ENCODE measurements at places on chromosomes 3 and 15.

GRCh38 chr15:88648357-88649214 lies 9.8 kb downstream of the ISG20 start:
- no peak for DNase-seq

DNA sequence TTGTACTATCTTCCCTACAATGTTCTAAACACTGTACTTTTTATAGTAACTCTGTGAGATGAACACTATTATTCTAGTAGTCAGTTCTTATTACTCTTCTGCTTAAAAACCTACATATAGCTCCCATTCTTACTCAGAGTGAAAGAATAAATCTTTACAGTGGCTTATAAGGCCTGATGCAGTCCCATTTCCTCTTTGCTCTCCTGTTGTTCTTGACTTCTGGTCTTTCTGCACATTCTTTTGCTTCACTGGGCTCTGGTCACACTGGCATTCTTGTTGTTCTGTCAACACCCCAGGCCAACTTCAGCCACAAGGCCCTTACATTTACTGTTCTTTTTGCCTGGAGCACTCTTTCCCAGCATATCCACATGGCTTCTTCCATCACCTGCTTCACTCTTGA lies 58.2 kb upstream of the TP63 start:
- no peak for DNase-seq

- DNase-seq, result no peak
These were observed 552.5 kb upstream of the ROBO2 start for GRCh38 chr3:76487446-76487845.

GRCh38 chr15:82646250-82647044 lies 716 bp downstream of the CPEB1 start:
- DNase-seq, result peak; percentile 69

DNA sequence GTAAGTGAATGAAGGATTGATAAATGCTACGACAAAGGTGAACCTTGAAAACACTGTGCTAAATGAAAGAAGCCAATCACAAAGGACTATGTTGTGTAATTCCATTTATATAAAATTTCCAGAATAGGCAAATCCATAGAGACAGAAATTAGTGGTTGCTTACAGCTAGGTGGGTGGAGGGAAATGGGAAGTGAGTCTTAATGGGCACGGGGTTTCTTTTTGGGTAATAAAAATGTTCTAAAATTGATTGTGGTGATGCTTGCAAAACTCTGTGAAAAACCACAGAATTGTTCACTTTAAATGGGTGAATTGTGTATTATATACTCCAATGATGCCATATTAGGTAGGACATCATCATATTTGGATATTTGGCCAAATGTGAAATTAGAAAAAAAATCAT lies 20.9 kb upstream of the TEX9 start:
- DNase-seq, result no peak

DNA sequence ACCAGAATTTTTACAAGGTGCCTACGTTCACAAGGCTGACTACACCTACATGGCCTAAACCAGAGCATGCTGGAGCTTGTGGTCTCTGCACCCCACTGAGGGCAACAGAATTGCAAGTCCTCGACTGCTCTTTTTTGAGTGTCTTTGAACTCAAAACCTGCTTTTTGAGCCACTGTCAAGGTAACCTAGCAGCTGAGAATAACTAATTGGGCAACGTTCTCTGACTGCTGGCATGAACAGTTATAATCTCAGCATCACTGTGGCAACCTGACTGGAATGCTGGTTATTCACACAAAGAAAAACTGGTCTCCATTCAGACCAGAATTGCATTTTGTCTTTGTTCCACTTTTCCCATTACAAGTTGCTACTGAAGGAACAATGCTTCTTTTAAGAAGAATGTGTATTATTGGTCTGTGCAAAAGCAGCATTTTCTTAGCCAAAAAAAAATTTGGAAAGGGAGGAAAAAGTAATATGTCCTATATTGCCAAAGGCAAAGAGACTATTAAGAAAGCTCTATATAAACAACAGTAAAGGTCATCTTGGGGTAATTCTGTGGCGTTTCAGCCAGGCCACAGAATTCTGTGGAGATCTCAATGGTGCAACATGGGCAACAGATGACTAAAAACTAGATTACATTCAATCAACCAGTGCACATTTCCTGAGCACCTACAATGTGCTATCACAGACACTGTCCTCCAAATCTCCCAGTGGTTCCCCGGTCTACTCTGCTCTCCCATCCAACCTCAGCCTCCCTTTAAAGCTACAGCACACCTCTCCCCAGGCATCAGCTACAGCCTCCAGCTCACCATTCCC lies 76.8 kb downstream of the TNIK start:
- DNase-seq, result no peak

DNA sequence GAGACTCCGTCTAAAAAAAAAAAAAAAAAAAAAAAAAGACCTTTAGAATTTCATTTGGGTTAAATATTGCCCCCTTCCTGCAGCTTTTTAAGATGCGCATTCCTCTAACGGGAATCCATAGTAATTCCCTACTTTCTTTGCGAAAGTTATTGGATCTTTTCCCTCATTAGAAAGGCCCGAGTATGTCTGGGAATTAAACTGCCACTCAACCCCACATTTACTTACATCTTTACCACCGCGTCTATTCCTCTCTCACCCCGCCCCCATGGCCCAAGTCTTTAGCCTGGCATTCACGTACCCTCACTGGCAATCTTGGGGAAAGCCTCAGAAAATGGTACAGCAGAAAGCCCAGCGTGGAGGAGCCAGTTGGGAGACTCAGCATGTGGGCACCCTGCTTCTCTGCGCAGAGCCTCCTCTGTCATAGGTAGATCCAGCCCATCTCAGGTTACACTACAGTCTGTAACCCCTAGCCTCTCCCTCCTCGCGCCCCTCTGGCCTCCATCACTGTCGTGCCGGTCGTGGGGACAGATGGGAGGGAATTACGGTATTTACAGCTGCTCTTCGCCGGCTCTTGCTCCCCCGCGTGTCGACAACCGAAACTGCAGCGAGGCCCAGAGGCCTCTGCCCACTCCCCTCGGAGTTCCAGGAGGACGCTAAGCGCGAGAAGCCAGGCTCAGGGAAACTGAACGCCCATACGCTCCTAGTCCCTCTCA lies 6.4 kb upstream of the ANKDD1A start:
- no peak for DNase-seq

DNA sequence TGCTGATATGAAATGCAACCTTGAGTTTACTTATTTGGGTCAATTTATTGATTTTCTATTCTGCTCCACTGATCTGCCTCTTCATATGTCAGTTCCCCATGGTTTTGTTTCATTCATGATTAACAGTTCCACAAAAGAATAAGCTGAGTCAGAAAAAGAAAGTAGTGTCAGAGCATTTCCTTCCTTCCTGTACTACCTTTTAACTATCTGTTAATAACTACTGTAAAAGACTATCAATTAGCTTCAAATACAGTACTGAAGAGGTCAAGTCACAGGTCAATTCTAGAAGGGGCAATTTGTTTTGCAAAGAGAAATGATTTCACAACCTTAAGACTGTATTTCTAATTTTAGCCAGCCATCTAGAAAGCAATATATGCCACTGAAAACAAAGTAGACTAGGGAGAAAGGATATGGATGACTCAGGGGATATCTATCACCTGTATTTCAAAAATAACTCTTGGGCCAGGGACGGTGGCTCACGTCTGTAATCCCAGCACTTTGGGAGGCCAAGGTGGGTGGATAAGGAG lies 129.5 kb downstream of the TFDP2 start:
- no peak for DNase-seq

DNA sequence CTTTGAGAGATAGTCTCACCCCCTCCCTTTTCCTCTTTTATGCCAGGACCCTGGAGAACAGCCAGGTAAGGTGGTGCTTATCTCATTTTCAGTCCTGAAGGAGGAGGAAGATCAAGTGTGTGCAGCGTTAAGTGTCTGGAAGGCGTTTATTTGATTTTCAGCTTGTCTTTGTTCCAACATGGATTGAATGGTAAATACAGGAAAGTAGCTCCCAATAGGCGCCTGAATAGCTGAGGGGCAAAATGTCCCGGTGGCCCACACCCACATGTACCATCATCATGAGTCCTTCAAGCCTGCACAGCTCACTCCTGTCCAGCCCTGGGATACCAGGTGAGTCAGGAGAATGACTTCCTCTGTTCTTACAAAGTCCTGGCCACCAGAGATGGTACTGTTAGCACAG lies 73.5 kb downstream of the CEMIP start:
- no peak for DNase-seq

DNA sequence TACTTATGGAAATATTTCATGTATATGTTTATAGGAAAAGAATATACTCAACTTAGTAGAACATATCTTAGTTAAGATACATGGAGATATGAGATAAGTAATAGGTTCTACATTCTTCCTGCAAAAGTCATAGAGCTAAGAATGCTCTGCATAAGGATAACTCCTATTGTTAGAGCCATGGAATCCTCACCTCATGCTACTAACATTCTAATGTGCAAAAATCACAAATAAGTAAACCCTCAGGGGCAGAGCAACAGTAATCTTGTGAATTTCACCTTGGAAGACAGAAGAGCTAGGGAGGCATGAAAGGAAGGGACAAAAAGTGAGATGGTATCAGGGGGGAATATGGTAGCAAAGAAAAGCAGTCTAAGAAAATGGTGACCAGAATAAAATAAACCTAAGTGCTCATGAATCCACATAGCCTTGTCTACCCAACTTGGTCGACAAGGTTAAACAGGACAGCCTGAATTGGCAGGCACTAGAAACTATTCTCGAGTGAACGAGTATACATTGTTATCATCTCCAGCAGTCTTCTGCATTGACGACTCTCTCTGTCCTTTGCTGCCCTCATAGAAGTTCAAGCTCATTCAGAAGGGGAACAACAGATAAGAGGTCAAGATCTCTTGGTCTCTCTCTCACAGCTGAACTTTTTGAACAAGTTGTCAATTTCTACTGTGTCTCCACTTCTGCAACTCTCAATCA lies 52.8 kb downstream of the XRN1 start:
- DNase-seq, result no peak

GRCh38 chr3:118828351-118828750 lies 206.3 kb downstream of the IGSF11 start:
- DNase-seq, result no peak

- no peak for DNase-seq
These were observed 37.4 kb downstream of the GHSR start for GRCh38 chr3:172410702-172411477.

- no peak for DNase-seq
These were observed 1.8 kb upstream of the MESD start for GRCh38 chr15:80991421-80991820.

Measured in NCI-H1436 (cell line).